Neural crest cell (in vitro differentiated cells): ENCODE measurements at places on chromosomes 16 and 17. TPM values are rescaled to one million over a fixed set of nuclear protein-coding genes. Genes with fewer than 3 reads are reported as not detected.

Gene PRDM7
- not detected in 2 replicates for total RNA-seq

GRCh38 chr16:70767377-70768202, 33.4 kb downstream of the VAC14 start:
- no peak for DNase-seq

- no peak for DNase-seq
Measured at GRCh38 chr16:2955438-2955778, 8.7 kb upstream of the KREMEN2 start.

GRCh38 chr16:29819506-29819905, 756 bp upstream of the MVP start:
- no peak for DNase-seq

- DNase-seq: no peak
Measured at GRCh38 chr17:41322094-41322902, 6.8 kb upstream of the KRTAP17-1 start.

- no peak for DNase-seq
Measured at GRCh38 chr16:2866431-2866830, 8.5 kb upstream of the PRSS22 start.

DNA sequence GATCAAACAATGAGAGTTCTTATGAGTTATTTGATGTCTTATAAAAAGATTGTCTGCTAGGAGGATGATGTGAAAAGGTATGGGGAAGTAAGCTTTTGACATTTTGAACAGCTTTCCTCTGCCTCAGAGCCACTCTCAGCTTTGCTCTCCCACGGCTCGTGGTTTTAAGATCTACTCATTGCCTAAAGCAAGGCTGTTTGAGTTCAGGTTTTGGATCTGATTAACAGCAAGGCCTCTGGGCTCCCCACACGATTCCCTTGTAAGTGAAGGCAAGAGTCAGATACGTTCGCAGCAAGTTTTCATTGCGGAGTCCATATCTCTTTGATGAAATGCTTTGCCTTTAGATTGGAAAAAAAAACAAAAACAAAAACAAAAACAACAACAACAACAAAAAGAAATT, 515.0 kb upstream of the SALL1 start:
- DNase-seq: no peak

- DNase-seq: no peak
Measured at GRCh38 chr16:84907575-84907974, 87.8 kb downstream of the CRISPLD2 start.
